ENCODE measurements at places on chromosomes 16 and 17.

DNA sequence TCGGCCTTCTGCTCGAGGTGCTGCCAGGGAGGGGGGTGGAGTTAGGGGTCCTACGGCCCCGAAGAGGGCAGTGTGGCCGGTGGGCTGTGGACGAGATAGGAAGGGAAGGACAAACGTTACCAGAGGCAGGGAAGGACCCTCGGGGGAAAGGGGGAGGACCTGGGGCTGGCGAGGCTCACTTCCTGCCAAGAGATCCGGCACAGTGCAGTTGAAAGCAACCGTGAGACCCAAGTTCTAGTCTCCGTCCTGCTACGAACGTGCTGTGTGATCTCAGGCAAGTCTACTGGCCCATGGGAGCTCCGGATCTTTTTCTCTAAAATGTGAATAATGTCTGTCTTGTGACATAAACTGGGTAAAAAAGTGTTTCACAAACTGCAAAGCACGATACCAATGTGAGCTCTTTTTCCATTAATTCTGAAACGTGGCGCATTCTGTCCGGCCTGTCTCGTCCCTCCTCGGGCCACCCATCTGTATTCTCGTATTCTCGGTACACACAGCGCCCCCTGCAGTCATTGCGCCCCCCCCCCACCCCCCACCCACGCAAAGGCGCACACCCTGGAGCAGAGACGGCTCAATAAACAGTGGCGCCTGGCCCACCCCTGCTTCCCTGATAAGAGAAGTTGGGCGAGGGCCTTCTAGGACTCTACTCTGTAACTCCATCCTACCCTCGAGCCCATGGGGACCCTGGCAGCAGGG is 8.8 kb downstream of the CYGB start:
- no peak for DNase-seq

DNA sequence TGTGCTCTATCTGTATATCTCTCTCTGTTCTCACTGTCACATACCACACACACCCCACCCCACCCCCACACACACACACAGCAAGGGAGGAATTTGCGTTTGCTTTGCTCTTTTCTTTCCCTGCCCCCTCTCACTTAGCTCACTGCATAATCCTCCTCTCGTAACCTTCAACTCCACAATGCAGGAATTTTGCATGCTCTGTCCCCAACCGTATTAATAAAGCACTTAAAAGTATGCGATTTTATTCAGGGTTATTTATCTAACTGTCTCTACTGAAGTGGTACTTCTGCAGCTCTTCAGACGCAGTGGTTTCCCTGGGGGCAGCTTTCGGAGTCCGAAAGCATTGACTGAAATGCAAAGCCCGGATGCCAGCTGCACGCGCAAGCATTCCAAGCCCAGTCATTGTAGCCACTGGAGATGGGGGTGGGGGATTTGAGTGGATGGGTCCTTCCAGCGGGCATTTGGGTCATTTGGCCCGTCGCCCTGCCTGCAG is 105.4 kb upstream of the RBFOX1 start:
- no peak for DNase-seq

- DNase-seq = no peak
Measured at GRCh38 chr16:586645-587590, 2.9 kb upstream of the RAB40C start.

DNA sequence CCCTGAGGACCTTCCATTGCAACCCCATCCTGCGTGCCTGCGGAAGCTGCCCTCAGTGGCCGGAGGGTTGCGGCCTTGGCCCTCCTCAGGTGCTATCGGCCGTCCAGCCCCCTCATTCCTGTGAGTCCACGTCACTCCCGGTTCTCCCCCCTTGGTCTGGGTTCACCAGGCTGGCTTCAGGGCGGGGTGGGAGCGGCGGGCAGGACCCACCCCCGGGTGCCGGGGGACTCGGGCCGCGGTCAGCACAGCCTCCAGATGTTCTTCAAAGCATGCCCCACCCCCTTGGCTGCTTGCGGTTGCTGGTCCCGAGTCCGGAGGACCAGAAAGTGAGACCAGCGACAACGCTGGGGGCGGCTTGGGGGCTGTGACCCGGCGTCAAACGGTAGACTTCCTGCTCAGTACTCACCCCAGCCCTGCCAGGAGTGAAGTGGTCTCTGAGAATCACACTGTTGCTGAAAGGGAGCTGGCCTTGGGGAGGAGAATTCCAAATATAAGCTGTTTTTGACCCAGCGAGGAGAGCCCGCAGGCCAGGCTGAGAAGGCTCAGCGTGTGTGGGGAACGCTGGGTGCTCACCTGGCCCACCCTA is 4.5 kb downstream of the ZNF469 start:
- DNase-seq = no peak

GRCh38 chr17:27396941-27397340 is 59.3 kb upstream of the KSR1 start:
- no peak for DNase-seq

GRCh38 chr17:82177761-82178498 is 34.7 kb downstream of the CCDC57 start:
- no peak for DNase-seq

DNA sequence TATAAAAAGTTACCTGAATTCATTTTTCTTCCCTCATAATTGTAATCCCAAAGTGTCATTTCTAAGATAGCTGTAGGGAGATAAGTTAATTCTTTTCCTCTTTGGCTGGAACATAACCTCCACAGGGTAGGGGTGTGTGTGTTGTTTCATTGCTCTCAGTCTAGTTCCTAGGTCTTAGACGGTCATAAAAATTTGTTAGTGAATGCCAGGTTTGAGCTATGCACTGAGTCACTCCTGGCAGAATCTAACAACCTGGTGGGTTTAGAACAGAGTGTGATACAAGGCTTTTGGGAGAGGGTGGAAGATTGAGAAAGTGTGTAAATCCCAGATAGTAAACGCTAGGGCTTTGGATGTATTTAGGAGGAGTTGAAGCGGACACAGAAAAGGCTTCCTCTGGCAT is 894 bp upstream of the PHKG2 start:
- DNase-seq = no peak

GRCh38 chr17:49692751-49693150 is 14.9 kb upstream of the SPOP start:
- DNase-seq = no peak

DNA sequence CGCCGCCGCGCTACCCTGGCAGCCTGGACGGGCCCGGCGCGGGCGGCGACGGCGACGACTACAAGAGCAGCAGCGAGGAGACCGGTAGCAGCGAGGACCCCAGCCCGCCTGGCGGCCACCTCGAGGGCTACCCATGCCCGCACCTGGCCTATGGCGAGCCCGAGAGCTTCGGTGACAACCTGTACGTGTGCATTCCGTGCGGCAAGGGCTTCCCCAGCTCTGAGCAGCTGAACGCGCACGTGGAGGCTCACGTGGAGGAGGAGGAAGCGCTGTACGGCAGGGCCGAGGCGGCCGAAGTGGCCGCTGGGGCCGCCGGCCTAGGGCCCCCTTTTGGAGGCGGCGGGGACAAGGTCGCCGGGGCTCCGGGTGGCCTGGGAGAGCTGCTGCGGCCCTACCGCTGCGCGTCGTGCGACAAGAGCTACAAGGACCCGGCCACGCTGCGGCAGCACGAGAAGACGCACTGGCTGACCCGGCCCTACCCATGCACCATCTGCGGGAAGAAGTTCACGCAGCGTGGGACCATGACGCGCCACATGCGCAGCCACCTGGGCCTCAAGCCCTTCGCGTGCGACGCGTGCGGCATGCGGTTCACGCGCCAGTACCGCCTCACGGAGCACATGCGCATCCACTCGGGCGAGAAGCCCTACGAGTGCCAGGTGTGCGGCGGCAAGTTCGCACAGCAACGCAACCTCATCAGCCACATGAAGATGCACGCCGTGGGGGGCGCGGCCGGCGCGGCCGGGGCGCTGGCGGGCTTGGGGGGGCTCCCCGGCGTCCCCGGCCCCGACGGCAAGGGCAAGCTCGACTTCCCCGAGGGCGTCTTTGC is 3.1 kb downstream of the HIC1 start:
- DNase-seq = no peak

GRCh38 chr16:75927810-75928209 is 201.5 kb upstream of the CPHXL start:
- DNase-seq = no peak

DNA sequence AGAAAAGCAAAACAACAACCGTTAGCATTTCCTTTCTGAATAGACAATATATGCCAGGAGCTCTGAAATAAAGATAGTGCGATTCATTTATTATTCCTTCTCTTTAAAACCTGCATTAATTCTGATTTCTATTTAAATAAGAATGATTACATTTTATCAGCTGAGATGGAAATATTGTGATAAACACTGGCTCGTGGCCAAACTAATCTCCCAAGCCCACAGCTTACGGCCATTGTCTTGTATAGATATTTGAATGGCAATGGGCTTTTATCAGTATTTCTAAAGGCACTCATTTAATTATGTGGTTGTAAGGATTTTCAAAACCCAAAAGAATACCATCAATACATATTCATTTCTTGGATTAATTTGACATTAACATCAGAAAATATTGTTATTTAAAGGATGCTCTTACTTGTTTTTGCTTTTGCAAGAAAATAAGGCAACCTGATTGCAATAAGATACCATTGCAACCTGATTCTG is 123.7 kb upstream of the IRX5 start:
- DNase-seq = no peak

DNA sequence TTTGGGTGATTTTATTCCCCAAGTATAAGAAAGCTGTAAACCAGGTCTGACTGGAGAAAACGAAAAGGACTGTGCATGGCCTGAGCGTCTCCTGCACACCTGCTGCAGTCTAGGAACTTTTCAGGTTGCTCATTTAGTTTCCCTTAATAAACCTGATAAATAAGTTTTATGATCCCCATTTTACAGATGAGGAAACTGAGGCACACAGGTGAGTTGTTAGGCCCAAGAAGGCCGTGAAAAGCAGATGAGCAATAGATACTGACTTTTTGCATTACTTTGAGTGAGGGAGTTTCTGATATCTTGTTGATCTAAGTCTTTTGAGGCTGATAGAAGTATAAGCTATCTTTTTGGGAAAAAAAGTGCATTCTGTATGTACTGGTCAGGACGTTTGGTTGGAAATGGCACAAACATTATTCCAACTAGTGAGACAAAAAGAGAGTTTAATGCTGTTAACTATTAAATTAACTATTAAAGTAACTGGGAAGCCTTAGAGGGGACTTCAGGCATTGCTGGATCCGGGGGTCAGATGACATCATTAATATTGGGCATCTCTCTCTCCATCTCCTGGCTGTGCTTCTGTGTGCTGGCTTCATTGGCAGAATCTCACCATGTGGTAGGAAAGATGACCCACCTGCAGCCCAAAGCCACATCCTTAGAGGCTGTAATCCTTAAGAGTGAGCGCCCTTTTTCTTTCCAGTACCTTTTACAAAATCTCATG is 163.4 kb downstream of the CMIP start:
- DNase-seq = no peak

DNA sequence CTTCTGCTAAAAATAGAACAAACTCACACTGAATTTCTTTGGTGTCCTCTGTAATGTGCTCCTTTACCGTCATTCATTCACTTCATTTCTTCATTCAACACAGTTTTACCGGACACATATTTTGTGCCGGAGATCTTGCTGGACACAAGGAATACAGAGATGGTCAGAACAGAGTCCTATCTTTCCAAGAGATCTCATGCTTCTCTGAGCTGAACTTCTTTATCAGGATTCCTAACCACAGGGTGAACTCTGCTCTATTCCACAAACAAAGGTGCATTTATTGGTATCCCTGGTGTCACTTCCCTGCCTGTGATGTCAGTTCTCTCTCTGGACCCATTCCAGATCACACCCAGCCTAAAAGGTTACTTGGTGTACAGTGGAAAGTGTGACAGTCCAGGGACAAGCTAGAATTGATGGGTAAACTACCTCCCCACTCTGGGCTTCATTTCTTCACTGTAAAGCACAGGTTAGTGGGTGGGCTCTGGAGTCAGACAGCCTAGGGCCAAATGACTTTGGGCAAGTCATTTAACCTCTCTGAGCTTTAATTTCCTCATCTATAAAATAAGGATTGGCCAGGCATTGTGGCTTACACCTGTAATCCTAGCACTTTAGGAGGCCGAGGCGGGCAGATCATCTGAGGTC is 4.2 kb downstream of the IFI35 start:
- DNase-seq = no peak

DNA sequence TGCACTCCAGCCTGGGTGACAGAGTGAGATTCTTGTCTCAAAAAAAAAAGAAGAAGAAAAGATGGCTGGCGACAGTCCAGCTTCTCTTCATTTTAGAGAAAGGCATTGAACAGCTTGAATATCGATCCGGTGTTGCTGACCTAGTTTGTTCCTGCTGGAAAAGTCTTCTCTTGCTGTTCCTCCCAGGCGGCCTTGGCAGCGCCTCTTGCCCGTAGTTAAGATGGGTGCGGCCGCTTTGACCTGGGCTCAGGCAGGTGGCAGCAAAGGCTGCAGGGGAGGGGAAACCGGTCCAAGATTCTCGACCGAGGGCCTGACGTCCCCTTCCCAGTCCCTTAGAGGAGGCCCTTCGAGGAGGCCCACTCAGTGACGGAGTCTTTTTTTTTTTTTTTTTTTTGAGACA is 3.8 kb upstream of the ZNF764 start:
- no peak for DNase-seq

- DNase-seq = no peak
Measured at GRCh38 chr16:59655031-59655430, 920.9 kb upstream of the GOT2 start.

DNA sequence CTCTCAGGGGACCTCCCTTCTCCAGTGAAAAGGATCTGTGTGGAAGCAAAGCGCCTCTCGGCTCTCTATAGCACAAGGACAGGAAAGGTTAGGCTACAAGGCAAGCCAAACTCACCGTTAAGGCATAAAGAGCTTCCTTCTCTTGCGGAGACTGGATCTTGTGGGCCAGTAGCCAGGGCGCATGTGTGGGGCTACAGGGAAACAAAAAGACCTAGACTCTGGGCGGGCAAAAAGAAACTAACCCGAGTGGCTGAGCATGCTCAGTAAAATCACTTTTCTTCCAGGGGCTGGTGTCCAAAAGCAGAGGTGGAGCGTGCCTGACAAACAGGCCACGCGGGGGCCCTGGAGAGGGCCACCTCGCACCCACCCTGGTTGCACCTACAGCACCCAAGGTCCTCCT is 16.1 kb downstream of the GGA2 start:
- no peak for DNase-seq

- DNase-seq = no peak
Measured at GRCh38 chr16:50834701-50835100, 92.8 kb downstream of the CYLD start.

DNA sequence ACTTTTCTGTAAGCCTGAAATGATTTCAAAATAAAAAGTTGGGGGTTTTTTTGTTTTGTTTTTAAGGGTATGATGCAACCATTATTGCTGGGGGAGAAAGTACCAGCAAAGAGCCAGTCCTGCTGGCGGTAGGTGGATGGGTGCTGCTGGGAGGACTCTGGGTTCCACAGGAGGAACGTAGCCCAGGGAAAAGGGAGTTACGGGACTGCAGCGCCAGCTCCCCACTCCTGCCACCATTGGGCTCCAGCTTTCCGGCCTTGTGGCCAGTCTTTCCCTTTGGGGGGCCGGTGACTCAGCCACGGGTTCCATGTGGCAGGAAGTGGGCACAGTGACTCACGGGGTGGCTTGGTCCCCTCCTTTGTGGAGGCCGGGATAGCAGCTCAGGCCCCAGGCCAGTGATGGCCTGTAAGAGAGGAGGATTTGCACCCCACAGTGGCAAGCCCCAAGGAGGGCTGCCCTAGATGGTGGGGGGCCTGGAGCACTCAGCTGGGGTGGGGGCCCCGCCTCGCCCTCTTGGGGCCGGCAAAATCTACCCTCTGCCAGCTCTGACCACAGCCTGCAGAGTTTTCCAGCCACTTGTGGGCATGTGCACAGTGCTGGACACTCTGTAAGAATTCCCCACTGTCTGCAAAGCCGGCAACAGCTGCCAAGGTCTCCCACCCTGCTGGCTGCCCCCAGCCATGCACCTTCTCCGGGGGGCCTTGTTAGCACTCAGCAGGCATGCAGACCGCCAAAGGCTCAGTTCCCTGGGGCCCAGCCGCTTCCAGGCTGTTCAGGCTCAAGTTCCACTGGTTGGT is 30.4 kb downstream of the SOCS3 start:
- DNase-seq = peak; percentile 18

All from stimulated activated naive CD4-positive, alpha-beta T cell treated with Interleukin-2 at 50 U/mL for 16 hours (primary cell).